NCI-H2029 treated with DMSO at 0.1 percent for 48 hours (cell line): ENCODE measurements at places on chromosomes 3 and 15.

- DNase-seq = no peak
These were observed 53.3 kb downstream of the ST6GAL1 start for GRCh38 chr3:186983659-186984058.

DNA sequence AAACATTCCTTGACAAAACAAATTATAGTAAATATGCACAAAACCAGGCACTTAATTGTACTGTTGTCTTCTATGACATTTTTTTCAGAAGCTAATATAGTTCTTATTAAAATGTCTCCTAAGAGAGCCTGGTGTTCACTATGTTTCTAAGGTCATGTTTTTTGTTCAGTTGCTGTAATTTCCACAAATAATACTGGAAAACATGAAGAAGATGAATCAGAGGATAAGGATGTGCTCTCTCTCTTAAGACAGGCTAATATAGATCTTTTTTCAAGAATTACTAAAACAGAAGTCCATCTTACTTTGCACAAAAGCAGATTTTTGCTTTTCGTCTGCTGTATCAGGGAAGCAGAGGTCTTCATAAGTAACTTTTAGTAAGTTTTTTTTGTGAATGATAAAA, 823.0 kb upstream of the NECTIN3 start:
- DNase-seq = no peak

- no peak for DNase-seq
These were observed 130.1 kb upstream of the BHLHE40 start for GRCh38 chr3:4849136-4849535.

DNA sequence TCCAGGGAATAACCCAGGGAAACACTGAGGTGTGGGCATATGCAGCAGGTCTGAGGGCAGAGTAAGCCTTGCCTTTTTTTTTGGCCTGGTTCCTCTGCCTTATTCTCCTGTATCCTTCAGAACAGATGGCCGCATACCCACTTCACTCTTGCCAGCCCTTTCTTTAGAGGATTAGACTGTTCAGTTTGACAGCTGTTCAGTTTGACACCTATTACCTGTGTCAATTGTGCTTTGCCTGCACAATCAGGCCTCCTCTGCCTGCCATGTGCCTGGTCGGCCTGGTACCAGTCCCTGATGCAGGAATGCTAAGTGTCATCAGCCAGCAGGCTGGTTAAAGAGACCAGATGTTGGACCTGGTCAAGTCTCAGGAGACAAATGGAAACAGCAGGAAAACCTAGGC, 22.3 kb downstream of the TM6SF1 start:
- DNase-seq = no peak

GRCh38 chr3:147651107-147651778, 242.1 kb downstream of the ZIC1 start:
- no peak for DNase-seq

DNA sequence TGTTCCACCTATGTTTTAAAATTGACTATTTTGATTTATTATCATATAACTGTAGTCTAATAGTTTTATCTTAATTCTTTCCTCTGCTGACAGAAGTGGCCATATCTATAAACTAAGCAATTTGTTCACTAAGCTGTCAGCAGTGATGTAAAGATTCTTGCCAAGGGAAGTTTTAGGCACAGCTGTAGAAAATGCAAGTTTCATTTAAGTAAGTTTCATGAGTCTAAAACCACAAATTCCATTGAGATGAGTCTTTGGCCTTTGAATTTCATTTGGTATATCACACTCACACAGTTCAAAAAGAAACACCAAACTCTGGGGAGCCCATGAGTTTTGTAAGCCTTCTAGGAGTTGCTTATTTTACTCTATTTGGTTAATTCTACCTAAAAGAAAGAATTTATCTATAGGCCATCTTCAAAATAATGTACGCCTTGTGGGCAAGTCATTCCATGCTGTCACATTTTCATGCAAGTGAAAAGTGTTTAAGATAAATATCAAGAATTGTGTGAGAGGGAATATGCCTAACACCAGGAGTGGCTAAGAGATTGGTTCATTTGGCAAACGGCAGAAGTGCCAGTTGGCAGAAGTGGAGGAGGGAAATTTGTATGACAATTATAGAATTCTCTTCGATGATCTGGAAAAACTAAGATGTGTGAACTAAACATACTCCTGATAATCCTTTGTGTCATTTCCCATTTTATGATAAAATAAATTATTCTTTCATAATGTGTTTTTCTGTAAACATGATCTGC, 292.9 kb downstream of the ZIC4 start:
- DNase-seq = no peak

- no peak for DNase-seq
These were observed 51.5 kb upstream of the SLCO3A1 start for GRCh38 chr15:91801836-91802534.

DNA sequence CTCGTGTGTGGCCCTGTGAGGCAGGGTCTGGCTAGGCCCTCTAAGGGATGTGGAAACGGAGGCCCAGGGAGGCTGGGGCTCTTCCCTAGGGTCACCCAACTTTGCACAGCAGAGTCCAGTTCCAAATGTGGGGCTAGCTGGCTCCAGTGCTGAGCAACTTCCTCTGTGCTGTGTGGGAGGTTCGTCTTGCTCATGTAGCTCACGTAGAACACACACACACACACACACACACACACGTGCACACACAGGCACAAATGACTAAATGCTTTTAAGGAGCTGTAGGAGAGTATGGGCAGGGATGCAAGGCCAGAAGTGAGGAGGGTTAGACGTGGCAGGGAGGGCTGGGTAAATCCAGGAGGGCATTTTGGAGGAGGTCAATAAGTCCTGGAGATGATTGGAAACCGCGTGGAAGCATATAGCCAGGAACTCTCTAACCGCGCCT, 213.8 kb downstream of the RPLP1 start:
- no peak for DNase-seq

GRCh38 chr3:169562988-169563774, 100.3 kb downstream of the MECOM start:
- no peak for DNase-seq

DNA sequence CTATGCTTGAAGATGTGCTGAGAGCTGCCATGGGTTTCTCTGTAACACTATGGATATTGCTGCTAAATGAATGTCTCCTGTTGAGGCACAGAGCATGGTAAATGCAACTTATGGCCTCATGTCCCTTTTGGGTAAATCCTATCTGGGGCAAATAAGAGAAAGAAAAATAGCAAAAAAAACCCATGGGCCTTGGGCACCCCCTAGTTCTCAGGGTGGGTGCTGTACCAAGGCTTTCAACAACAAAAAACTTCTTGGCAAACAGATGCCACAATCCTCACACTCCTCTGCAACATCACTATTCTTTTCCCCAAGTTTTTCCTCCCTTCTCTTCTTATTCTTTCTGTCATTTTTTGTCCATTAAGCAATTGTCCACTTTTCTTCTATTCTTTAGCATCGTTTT, 340.1 kb upstream of the ROBO2 start:
- no peak for DNase-seq

- no peak for DNase-seq
These were observed 331.4 kb upstream of the WNT5A start for GRCh38 chr3:55818485-55818884.

GRCh38 chr15:27622371-27622770, 476.7 kb downstream of the OCA2 start:
- no peak for DNase-seq

DNA sequence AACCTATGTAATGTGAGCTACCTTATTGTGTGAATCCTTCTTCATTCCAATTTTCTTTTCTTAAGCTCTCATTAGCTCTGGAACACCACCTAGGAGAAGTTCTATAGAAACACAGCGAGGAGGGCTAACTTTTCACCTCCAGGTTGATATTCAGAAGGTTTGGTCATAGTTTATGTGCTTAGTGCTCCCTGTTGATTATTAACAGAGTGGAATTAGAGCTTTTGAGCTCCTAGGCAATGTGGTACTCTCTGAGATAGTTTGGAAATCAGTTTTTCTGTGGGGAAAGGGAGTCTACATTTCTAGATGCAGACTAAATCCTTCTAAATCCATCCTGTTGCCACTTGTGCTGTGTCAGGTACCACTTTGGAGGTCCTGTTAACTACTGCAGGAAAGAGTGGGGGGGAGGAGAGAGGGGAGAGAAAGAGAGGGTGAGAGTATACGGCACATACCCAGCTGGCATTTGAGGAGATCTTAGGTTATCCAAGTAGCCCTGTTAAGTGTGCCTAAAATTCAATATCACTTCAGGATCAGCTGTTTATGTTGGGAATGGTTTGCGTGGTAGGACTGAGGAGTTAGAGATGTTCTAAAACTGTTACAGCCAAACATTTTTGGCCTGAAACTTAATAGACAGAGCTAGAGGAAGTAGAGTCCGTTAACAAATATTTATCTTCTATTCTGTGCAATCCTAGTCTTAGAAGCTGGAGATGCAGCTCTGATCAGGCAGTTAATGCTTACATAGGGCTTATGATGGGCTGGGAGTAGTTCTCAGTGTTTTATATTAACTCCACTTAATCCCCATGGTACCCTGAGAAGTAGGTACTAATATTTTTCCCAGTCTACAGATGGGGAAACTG, 117.5 kb upstream of the PROK2 start:
- DNase-seq = no peak

DNA sequence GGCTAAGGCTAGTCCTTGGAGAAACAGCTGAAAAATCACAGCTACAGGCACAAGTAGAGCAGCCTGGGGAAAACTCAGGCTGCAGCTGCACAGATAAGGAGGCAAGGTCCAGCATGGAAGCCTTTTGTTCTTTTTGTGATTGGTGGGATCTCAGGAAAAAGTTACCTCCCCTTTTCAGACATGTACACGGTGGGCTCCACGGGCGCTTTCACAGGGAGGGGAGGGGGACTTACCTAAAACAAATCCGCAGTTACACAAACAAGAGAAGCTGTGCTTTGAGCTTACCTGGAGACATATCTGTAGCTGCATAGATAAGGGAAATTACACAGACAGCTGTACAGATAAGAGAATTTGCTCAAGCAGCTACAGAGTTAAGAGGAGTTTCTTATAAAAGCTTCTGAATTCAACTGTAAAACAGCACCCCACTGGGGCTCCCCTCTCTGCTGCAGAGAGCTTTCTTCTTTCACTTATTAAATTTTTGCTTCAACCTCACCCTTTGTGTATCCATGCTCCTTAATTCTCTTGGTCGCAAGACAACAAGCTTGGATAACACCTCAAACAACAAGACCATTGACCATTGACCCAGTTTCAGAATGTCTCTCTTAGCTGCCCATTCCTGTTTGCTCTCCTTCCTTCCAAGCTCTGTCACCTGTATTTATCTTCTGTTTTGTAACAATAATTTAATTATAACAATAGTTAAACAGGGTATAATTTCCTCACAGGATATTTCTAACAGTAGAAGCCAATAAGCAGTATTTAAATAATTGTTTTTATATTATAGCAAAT, 10.9 kb upstream of the CD200 start:
- DNase-seq = no peak

DNA sequence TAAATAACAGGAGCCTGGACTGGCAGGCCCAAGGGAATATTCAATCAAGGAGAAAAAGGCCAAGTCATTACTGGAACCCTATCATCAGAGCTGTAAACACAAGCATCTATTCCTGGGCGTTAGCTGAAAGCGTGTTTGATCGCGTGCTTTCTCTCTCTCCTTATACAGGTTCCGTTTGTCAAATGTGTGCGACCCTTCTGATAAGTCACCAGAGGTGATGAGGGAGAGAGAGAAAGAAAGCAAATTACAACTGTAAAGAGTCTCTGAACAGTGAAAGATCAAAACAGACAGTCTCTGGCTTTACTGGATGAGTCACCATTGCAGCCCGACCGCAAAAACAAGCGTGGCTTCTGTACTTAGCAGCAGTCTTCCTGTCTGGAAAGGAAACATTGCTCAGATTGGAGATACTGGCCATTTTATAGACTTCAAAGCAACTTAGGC, 39.5 kb upstream of the TPRG1 start:
- no peak for DNase-seq

- peak; percentile 65 for DNase-seq
These were observed 14.6 kb downstream of the XIRP1 start for GRCh38 chr3:39177708-39178332.

GRCh38 chr3:172846103-172846561, 95.6 kb downstream of the ECT2 start:
- no peak for DNase-seq

GRCh38 chr3:132916096-132916495, 122.1 kb upstream of the TMEM108 start:
- no peak for DNase-seq

DNA sequence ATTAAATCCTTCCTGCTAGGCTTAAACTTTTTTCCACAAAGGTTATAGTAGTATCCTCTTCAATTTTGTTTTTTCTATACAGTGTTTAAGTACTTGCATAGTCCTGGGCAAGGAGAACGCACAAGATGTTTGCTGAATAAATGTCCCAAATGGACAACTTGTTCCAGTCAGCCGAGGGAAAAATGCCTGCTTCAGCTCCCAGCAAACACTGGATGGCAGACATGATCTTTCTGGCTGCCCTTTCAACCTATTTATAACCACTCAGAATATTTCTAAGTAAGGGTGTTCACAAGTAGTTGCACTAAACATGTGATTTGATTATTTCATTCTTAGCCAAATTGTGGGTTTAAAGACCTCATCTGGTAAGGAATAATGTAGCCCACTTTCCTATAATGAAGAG, 29.8 kb downstream of the GNB4 start:
- DNase-seq = peak; percentile 3

DNA sequence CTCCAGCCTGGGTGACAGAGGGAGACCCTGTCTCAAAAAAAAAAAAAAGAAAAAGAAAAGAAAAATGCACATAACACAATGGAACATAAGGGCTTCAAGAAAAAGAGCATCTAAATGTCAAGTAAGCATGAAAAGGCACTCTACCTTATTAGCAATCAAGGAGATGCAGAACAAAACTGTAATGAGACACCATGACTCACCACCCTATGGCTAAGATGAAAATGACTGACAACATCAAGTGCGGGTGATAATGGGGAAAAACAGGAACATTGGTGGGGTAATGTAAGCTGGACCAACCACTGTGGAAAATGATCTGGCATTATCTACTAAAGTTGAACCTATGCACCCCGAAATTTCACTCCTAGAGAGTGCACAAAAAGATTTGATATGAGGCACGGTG, 19.6 kb upstream of the NSMCE3 start:
- DNase-seq = no peak

DNA sequence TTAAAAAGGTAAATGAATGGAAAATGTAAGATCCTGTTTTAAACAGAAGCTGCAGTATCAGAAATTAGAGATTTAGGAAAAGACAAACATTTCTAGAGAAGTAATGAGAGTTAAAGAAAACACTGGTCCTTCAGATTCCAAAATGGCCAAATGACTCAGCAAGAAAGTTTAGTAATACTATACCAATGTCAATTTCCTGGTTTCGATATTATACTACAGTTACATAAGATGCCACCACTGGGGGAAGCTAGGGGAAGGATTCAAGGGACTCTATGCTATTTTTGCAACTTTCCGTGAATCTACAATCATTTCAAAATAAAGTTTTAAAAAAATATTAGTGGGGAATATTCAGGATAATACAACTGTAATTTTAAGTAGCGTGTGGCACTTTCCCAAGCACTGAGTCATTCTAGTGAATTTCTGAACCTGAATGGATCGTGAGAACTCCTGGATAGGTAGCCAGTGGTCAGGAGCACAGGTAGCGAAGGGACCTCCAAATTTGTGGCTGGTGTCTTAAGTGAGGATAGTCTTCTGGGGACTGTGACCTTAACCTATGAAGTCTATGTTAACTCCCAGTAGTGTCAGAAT, 37.6 kb downstream of the TMCC1 start:
- no peak for DNase-seq

- DNase-seq = no peak
These were observed 19.9 kb downstream of the WNT7A start for GRCh38 chr3:13860001-13860400.

GRCh38 chr3:125349556-125350165, 25.5 kb downstream of the ZNF148 start:
- no peak for DNase-seq

GRCh38 chr3:140545756-140546155, 132.1 kb upstream of the TRIM42 start:
- no peak for DNase-seq
